ENCODE measurements at places on chromosomes 12 and 14.

DNA sequence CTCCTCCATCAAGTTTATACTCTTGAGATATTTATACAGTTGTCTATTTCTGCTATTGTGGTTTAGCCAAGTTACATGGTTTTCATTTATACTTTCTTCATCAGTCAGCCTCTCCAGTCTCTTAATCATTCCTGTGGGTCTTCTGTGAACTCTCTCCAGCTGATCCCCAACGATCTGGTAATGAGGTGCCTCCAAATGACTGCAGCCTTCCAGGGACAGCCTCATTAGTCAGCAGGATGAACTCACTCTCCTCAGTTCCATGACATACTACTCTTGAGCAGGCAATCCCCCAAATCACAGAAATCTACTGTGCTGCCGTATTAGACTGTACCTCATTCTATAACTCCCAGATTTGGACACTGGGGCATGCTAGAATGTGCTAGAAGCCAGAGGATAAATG lies 15.3 kb downstream of the AREL1 start:
- DNase-seq = no peak

GRCh38 chr12:3744229-3744901 lies 8.5 kb downstream of the CRACR2A start:
- no peak for DNase-seq

- DNase-seq = no peak
These were observed at the start of gene NTS for GRCh38 chr12:85874031-85874461. Gene NTS, plus strand, starts transcription at chr12:85874295. Its CDS starts 109 bp downstream, at chr12:85874404.

DNA sequence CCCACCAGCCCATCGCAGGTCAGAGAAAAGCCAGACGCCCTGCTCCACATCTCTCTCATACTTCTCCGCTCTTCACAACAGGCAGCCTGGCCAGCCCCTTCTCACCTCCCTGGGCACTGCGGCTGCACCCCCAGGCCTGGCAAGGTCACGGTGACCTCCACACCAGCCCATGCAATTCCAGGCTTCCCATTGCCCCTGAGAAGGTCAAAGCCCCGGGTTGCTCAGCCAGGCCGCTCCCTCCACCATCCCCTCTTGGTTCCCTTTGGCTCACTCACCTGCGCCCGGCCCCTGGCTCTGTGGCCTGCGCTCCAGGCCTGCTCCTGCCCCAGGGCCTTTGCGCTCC lies 55.4 kb downstream of the GALNT9 start:
- DNase-seq = no peak

- no peak for DNase-seq
These were observed 223.7 kb downstream of the PELI2 start for GRCh38 chr14:56341766-56342493.

DNA sequence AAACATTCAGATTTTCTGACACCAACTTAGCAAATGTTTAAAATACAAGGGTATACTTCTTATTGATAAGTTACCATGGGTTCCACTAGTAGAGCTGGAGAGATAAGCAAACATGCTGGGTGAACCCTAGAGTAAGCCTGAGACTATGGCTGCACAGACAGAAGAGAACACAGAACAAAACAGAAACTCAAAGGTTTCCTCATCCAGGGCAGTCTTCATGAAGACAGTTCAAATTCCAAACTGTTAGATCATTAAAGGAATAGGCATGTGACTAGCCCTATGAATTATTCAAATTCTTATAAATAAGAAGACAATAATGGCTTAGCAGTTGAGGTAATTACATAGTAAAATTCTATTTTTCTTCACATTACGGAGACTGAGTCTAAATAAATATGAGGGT lies 28.1 kb downstream of the BTBD7 start:
- DNase-seq = no peak

- DNase-seq = no peak
These were observed 182.5 kb upstream of the RASSF8 start for GRCh38 chr12:25775968-25776367.

DNA sequence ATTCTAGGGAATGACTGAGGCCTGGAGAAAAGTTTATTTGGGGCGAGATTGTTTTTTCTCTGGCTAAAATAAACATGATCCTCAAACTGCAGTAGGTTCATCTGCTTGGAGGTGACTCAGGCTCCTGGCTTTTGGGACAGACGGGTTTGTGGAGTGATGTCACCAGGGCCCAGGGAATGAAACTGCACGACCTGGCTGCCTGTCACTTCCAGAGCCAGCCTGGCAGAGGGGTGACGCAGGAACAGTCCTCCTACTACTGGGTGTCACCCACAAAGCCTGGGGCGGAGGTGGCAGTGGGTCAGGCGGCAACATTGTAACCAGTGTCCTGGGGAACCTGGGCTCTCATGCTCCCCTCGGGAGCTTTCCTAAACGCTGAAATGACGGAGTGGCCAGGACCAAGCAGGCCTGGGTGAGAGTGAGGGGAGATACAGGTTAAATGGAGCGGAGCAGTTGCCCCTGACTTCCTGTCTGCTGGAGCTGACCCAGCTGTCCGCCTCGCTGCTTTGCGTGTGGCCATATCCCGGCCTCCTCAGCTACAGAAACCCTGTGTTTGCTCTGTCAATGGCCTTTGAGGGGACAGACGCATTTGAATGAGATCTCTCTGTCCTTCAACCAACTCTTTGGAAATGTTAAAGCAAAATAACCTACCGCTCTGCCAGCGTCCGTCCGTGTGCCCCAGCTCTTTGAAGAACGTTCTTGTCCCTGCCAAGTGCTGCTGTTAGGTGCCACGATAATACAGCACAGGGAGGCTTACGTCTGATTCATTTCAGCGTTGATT lies 6.5 kb downstream of the HIP1R start:
- no peak for DNase-seq

GRCh38 chr12:86526060-86526595 lies 269.9 kb upstream of the MGAT4C start:
- no peak for DNase-seq

DNA sequence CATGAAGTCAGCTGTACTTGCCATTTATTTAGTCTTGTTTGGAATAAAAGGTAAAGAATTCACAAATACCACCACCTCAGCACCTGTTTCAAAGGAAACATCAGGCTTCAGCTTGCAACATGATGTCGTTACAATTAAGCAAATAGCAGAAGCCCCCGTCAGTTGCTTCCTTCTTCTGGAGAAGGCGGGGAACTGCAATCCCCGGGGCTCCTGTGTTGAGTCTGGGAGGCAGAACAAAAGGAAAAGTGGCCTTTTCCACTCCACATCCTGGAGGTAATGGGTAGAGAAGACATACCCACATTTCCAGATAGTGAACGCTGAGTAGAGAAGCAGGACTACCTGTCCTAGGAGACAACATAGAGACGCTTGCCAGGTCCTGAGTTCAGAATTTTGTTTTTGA lies 92.8 kb downstream of the DNAH10 start:
- DNase-seq = no peak

DNA sequence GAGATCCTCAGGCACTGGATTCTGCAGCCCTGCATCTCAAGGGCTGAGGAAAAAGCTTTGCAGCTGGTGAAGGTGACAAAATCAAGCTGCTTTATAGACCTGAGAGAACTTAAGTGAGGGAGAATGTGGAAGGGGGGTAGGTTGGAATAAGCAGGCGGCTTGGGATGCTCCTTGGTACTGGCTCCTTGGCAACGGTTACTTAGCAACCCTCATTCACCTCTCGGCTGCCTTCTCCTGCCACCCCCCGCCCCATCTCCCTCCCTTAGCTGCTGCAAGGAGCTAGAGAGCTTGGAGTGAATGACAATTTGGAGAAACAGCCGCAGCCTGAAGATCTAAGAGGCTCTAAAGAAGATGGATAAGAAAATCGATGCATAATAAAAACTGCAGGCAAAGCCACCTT lies 44.1 kb upstream of the CISTR start:
- no peak for DNase-seq

Data from activated T-helper 1 cell treated with anti-CD3 and anti-CD28 coated beads, Interleukin-2, amount 50 U/mL, for 16 hours (primary cell).